ENCODE measurements at places on chromosomes 1 and 21. TPM values are rescaled to one million over a fixed set of nuclear protein-coding genes. Genes with fewer than 3 reads are reported as not detected.

DNA sequence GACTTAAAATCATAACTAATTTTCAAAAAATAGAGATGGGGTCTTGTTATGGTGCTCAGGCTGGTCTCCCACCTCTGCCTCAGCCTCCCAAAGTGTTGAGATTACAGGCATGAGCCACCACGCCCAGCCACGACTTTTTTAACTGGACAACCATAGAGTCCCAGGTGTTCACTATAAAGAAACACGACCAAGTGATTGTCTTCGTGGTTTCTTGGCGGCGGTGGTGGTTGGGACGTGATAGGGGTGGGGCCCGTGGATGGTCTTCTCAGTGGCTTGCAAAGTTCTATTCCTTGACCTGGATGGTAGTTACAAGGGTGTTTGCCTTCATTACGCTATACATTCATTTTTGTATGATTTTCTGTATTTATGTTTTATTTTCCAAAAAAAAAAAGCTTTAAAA lies 34.6 kb upstream of the COX20 start:
- no peak for DNase-seq

- DNase-seq: no peak
These were observed 10.8 kb upstream of the TIAM1 start for GRCh38 chr21:31354604-31355443.

DNA sequence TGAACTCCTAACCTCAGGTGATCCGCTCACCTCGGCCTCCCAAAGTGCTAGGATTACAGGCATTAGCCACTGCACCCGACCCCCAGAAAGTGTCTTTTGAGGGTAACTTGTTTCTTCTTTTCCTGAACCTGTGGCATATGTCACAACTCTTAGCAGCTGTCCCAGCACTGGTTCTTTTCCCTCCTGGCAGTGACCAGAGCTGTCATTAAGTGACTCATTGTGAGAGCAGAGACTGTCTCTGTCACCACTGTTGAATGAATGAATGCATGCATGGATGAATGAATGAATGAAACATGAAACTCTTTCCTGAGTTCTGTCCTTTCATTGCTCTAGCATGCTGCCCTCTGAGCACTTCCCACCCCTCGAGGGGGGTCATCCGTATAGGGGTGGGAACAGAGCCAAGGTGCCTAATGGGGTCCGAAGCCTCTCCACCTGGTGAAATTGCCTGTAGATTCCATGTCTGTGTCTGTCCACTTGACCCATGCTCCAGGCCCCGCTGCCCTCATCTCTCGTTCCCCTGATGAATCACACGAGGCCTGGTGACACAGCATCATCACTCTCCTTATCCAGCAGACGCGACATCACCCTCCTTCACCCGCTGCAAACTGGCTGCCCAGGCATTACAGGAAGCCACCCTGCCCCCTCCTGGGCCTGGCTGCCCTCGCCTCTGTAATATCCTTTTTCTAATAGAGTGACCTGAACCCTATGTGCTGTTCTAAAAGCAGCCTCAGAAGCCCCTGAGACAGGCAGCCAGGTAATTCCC lies 75.0 kb downstream of the IGSF21 start:
- no peak for DNase-seq

GRCh38 chr1:64664299-64664698 lies 80.6 kb upstream of the RAVER2 start:
- no peak for DNase-seq

DNAI4 gene
- total RNA-seq: 43.6 TPM

PRDM16 gene
- 3.7 TPM for total RNA-seq

KCNJ15 gene
- 11.4 TPM for total RNA-seq
